ENCODE measurements at places on chromosomes 1 and 21.
A peak's percentile ranks its signal among the peaks of the same experiment; 100 is the strongest.

DNA sequence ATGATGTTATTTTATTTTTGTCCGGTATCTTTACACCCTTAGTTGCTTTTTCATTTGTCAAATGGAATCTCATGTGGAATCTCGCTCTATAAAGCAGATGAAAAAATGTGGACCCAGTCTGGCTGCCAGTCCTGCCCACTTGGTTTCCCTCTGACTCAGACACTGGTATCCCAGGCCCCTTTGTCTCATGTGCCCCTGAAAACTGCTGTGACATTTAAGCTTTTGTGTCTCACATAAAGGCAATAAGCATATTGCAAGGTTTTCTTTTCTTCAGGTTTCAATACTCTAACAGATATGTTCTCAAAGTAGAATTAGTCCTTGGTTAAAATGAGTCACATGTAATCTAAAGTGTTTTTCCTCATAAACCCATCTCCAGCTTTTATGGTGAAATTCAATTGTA is 183.3 kb downstream of the ST6GALNAC3 start:
- no peak for DNase-seq

DNA sequence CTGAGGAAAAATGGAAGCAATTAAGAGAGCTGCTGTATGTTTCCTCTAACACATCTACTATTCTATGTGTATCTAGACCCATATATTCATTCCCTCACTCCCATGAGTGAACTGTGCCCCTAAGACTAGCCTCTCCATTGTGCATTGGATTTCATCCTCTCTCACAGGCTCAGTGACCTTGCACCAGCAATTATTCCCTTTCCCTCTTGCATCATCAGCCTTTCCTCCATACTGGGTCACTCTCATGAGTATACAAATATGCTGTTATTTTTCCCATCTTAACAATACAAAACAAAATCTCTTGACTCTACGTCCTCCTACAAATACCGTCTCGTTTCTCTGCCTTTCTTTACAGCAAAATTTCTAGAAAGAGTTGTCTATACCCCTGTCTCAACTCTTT is 29.4 kb upstream of the METTL18 start:
- no peak for DNase-seq

- no peak for DNase-seq
Observed at GRCh38 chr1:167301355-167301754, 80.7 kb downstream of the POU2F1 start.

DNA sequence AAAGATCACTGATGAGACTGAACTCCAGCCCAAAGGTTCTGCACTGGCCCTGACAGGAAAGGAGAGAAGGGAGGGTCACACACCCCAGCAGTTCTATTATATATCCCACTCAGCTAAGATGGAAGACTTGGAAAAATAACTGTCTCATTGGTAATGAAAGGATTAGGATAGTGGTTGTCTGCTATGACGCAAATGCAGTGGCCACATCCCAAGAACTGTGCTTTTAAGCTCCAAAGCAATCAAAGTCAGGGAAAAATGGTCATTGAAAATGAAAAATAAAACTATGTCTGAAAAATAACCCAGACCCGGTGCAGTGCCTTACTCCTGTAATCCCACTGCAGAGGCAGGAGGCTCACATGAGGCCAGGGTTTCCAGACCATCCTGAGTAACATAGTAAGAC is 31.0 kb downstream of the PSMG1 start:
- DNase-seq = no peak

- no peak for DNase-seq
Observed at GRCh38 chr1:213444224-213444623, 393.2 kb downstream of the RPS6KC1 start.

DNA sequence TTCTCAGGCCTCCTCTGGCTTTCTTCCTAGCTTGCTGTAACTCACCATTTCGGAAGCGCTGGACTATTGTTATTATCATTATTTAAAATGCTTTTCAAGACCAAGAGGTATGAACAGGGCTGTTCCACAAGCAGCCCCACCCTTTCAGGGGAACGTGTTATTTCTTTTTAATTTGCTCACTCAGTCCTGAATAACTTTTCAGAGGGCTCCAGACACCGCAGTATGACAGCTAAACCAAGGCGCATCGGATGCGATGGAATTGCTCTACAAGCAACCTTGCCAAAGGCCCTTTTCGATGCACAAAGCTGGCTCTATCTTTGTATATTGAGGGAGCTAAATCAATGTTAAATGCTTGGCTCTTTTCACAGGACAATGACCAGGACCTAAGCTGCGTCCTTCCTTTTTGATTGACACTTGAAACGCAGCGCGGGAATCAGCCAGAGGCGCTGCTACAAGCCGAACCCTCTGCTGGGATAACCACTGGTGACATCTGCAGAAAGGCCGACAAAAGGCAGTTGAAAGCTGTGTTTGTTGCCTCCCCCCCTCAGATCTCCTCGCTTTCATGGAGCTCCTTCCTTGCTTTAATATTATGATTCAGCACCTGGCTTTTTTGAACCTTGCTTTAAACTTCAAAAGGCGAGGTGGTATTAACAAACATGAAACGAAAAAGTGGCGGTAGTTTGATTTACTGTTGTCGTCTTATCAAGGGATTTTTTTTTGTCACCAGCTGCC is 204.7 kb upstream of the PROX1 start:
- DNase-seq = no peak

DNA sequence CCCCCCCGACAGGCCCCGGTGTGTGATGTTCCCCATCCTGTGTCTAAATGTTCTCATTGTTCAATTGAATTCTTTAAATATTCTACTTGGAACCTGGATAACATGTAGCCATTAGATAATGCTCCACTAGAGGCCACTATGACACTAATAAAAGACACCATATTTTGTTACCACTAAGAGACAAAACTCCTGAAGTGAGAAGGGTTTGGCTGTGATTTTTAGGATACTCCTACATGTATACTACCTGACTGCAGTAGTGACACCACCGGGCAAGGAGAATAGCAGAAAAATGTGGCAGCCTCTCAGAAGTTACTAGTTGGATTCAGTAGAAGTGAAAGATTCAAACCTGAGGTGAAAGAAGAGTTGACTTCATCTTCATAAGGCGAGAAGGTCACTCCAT is 36.0 kb downstream of the F5 start:
- no peak for DNase-seq

- DNase-seq = no peak
Observed at GRCh38 chr1:222918801-222919477, 104.1 kb downstream of the DISP1 start.

- DNase-seq = peak; percentile 89
Observed at GRCh38 chr1:193270996-193271395, 84.6 kb upstream of the B3GALT2 start.

GRCh38 chr1:221085701-221086375 is 206.6 kb downstream of the HLX start:
- DNase-seq = no peak

GRCh38 chr21:26964170-26964778 is 2.6 kb downstream of the ADAMTS5 start:
- no peak for DNase-seq

GRCh38 chr1:246255773-246256172 is 251.3 kb downstream of the SMYD3 start:
- no peak for DNase-seq

DNA sequence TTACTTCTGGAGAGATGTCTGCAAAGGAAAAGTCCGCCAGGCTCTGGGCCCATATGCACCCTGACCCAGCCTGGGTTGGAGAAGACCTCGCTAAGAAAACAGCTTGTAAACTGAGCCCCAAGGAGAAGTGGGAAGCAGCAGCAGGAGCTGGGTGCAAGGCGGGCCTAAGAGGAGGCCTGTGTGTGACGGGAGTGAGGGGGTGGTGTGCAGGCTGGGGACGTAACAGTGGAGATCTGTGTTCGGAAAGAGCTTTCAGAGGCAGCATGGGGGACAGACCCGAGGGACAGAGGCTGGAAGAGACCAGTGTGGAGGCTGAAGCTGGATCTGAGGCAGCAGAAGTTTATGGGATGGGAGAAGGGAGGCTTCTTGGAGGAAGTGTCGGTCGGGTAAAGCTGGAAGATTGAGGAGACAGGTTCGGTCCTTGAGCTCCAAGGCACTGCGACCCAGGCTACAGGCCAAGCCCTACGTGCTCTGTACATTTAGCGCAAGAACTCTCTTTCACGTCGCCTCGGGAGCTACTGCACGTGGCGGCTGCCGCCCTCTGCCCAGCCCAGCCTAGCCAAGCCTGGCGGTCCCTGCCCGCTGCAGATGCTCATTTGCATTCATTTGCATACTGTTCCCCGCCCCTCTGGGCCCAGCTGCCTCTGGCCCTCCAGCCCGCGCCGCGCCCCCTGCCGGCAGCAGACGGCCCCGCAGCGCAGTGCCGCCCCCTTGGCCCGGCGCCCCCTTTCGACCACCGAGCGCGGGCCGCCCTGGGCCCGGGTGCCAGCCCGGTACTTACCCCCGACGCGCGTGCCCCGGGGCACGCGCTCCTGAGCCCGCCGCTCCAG is 6.3 kb downstream of the HPCA start:
- DNase-seq = no peak

- DNase-seq = no peak
Observed at GRCh38 chr1:187417520-187417919, 588.8 kb downstream of the PLA2G4A start.

- DNase-seq = no peak
Observed at GRCh38 chr1:20538227-20538626, 14.1 kb upstream of the FAM43B start.

DNA sequence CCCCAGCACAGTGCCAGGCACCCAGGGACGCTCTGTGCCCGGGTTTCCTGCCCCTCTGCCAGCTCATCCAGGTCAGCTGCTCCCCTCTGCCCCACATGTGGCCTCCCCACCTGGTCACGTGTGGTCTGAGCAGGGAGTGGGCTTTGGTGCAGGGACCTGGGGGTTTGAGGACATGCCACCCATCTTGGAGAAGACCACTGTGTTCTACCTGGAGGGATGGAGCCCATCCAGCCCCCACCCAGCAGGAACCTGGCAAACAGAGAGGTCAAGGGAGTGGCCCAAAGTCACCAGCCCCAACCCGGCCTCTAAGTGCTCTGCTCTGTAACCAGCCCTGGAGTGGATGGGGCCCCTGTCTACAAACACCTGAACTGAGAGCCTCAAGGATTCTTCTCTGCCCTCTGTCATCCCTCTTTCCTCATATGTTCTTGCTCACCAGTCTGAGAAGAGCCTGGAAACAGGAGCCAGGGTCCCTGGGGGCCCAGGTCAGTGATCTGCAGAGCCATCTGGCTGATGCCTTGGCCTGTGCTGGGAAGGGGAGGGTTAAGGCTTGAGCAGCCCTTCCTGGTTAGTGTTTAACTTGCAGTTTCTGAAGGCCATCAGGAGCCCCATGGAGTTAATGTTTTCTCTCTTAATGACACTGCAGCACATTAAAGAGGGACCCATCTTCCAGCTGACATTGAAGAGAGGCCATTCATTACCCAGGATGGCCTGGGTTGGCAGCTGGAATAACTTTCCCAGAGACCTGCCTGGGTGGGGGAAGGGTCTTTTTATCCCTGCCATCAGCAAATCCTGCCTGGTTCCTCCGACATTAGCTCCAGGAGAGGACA is 235.4 kb downstream of the PTPRU start:
- no peak for DNase-seq

DNA sequence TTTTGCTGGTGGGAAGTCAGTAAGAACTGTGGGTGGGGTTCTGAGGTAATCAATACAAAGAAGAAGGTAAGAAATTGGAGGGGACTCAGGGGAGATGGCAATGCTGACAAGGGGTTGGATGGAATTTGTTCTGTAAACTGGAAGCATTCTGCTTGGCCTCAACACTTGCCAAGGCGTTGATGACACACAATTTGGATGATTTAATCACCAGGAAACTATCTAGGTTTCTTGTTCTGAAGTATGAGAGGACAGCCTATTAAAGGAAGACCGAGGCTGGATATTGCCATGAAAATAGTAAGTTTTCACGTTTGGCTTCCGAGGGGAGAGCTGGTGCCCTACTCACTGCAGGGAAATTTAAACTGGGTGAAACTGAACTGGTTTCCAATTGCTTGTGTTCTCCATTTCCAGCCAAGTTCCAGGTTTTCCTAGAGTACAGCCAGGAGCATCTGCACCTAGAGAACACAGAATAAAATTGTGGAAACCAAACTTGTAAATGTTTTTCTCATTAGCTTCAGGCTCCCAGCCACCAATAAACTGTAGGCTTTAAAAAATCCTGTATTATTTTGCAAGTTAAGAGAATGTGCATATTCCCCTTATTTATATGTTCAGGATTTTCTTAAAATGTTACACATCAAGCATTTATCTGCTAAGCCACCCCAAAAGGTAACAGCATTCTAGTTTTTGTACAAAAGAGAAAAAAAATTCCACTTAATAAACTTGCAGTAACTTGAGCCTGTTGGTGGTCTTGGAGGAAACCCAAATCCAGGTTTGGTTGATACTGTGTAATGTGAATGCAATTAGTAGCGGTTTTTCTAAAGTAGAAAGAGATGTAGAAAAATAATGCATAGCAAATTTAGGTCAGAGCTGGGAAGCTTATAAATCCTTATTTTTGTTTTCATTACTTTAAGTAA is 53.8 kb downstream of the ROR1 start:
- DNase-seq = no peak

DNA sequence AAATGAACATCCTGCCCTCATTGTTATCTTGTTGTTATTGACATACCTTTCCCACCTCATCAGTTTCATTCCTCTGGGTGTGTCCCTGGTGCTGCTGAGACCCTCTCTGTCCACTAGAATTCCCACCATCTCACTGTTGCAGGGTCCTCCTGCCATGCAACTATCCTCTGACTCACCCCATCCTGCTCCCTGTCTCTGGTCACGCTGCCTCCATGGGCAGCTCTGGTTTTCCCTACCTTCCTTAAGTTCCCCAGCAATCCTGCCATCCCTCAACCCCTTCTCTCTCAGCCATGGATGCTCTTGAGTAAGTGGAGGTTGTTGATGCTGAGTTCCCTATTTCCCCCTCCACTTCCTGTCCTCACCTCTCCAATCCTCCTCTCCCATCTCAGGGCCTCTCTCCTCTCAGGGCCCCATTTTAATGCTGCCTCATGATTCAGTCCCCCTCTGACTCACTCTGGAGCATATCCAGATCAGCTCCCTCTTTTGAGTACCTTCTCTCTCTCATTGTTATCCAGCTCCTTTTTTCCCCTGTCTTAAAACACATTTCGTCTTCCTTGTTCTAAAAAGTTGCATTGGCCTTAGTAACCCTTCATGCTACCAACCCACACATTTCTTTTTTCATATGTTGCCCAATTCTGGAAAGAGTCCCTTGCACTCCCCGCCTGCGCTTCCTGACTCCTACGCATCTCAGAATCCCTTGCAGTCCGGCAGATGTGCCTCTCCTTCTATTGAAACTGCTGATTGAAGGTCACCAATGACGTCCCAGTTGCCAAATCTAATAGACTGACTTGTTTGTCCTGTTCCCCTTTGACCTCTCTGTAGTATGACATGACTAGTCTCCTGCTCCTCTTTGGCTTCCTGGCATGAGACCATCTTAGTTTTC is 92.0 kb downstream of the CNIH3 start:
- DNase-seq = peak; percentile 33

GRCh38 chr1:9363061-9363471 is 70.4 kb downstream of the SPSB1 start:
- DNase-seq = no peak

- DNase-seq = no peak
Observed at GRCh38 chr21:37043818-37044217, 29.1 kb downstream of the PIGP start.

DNA sequence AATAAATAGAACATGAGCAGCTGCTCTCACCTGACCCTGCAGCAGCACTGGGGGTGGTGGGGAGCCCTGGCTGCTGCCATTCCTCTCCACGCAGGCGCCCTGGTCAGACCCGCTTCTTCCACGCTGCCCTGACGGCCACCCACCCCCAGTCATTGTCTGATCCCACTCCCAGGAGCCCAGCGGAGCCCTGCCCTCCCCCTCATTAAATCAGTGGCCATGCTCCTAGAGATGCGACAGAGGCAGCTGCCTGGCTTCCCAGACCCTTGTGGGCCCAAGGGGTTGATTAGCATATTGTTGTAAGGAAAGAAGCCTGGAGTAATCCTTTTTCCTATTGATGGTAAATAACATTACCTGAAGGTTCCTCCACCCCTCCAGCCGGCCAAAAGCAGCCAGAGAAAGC is 301.5 kb downstream of the RRAGC start:
- DNase-seq = no peak
